ENCODE measurements at places on chromosomes 16 and 17.

- DNase-seq, result no peak
Measured at GRCh38 chr16:66267292-66268014, 99.0 kb upstream of the CDH5 start.

- DNase-seq, result no peak
Measured at GRCh38 chr16:78931267-78931666, 669.3 kb downstream of the MAF start.

DNA sequence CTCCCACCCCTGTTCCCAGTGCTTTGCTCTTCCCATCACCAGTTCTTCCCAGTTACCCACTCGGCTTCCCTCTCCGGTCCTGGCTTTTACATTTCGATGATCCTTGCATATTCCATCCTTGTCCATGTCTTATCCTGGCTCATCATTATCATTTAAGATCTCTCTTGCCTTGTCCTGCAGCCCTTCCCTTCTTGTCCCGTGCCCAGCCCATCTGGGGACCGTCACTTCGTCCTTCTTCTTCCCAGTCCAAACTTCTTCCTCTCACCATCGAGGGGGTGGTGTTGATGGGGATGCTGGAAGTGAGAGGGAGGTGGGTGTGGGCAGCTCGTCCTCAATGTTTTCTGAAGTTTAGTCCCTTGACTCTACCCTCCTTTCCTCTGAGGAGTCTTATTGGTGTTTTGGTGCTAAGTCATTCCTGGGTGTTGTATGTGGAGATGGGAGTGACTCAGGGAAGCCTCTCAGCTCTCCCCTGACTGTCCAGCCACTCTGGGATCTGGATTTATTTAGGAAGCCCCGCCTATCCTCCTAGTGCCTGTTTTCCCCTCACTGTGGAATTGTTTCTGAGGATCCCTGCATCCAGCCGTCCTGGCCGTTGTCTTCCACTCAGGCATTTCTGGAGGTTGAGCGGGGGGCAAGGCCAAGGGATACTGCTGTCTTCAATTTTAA is 975 bp downstream of the SNX29 start:
- DNase-seq, result no peak

GRCh38 chr16:6125483-6126259 is 1028.1 kb upstream of the EEF2KMT start:
- DNase-seq, result no peak

GRCh38 chr17:2931876-2932275 is 131.5 kb downstream of the OR1D5 start:
- no peak for DNase-seq

GRCh38 chr16:28534542-28535373 is 4.0 kb downstream of the NUPR1 start:
- no peak for DNase-seq

GRCh38 chr16:89720551-89720812 is 216 bp downstream of the VPS9D1 start:
- DNase-seq, result no peak

DNA sequence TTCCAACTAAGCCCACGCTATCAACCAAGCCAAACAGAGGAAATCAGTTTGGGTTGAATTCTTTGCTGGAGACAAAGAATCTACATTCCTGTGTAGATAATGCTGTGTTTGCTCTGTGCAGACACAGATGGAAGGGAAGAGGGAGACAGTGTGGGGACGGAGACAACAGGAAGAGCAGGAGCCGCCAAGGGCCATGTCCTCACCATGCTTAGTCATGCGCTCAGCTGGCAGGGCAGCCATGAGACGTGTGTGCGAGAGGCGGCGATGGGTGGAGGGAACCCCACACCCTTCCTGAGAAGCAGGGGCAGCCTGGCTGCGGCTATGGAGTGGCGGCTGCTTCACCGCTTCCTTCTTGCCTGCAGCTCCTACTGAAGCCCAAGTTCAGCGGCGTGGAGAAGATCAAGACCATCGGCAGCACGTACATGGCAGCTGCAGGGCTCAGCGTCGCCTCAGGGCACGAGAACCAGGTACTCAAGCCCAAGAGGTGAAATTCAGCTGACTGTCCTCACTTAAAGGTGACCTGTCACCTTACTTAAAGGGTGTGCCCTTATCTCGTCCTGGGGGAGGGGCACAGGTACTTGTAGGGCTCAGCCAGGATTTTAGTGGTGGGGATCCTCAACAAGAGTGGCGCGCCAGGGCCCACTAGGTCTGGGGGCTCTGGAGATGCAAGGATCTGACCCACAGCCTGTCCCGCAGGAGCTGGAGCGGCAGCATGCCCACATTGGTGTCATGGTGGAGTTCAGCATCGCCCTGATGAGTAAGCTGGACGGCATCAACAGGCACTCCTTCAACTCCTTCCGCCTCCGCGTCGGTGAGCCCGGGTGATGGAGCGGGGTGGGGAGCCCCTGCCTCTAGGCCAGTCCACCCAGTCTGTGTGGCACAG is 47.5 kb downstream of the ADCY7 start:
- DNase-seq, result no peak

DNA sequence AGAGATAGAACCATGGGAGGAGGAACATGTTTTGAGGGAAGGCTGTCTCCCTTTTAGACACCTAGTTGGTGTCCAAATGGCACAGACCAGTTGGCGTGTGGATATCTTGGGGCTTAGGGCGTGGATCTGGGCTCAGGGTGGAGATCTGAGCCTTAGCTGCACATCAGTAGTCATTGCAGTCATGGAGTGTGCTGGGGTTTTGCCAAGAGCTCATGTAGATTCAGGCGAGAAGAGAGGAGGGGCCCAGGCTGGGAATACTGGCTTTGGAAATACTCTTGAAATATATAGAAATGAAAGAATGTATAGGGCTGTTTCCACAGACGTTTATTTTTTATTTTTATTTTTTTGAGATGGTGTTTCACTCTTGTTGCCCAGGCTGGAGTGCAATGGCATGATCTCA is 92.0 kb downstream of the PRKCB start:
- DNase-seq, result no peak

DNA sequence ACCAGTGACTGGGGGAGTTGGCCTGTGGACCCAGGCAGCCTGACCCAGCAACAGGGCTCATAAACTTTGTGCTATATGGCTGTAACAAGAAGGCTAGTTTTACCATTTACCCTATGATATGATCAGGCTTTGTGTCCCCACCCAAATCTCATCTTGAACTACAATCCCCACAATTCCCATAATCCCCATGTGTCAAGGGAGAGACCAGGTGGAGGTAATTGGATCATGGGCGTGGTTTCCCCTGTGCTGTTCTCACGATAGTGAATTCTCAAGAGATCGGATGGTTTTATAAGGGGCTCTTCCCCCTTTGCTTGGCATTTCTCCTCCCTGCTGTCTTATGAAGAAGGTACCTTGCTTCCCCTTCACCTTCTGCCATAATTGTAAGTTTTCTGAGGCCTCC is 111.2 kb upstream of the NLRP1 start:
- no peak for DNase-seq

- DNase-seq, result no peak
Measured at GRCh38 chr17:32960815-32961214, 30.8 kb upstream of the SPACA3 start.

GRCh38 chr17:69069226-69069750 is 8.6 kb upstream of the ABCA9 start:
- no peak for DNase-seq

- DNase-seq, result no peak
Measured at GRCh38 chr16:57167538-57167937, 18.3 kb downstream of the PSME3IP1 start.

DNA sequence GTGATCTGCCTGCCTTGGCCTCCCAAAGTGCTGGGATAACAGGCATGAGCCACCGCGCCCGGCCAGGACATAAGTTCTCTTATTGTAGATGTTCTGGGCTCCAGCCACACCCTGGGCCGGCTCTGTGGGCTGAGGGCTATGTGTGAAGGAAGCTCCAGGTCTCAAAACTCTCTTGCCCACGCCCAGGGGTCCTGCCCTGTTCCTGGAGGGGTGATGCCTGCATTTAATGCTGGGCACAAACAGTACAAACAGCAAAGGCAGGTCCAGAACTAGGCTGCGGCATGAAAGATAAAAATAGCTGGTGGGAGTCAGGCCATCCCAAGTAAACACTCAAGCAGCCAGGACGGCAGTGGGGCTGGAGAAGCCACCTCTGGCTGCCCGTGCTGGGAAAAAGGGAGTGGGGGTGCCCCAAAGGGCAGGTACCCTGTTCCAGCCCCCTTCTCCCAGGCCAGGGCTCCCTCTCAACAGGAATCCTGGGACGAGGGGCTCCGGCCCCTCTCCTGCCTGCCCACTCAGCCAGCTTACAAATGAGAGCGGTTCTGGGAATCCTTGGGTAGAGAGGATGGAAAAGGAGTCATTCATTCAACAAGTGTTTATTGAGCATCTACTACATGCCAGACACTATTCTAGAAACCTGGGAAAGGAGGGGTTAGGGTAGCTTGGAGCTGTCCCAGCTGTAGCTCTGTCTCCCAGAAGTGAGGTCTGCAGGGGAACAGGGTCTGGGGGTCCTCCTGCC is 4.6 kb downstream of the TRIM47 start:
- no peak for DNase-seq

DNA sequence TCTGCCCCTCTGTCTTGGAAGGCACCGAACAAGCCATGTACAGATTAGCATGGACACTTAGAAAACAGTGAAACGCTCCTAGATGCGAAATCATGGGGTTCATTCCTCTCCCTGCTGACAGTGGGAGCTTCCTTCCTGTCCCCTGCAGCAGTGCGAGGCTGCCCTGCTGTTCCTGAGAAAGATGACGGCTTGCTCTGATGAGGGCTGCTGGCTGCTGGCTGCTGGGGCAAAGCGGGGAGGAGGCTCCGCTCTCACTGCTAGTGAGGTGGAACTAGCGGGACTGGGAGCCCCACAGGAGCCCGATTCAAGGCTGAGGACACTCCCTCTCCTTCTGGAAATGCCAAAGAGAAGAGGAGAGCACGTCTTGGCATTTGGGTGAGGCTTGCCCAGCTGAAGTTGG is 25.9 kb upstream of the CACNG4 start:
- DNase-seq, result no peak

DNA sequence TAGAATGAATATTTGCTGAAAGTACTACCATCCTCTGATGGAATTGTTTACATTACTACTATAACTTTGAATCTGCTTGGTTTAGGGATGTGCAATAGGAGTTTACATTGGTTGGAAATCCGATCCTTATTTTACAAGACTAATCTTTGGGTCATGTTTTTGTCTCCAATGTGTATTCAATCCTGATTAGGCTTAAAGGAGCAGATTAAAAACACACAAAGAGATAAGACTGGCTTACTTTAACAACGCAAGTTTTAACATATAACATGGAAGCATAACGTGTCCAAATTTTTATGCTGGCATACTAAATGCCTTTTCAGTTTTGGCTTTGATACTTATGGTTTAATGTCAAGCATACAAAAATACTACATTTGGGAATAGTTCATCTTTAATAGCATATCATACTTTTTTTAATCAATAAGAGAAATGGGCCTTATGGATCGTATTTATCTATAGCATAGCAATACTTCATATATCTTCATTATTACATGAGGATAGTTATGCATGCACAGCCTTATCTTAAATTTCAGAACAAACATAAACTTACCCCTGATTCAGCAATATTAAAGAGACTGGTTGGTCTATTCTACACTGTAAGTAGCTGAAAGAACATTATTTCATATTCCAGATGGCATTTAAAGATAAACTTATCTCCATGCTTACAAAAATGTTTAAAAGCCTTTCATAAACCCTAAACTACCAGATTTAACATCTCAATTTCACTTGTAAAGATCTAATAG is 69.9 kb upstream of the NACA2 start:
- no peak for DNase-seq

DNA sequence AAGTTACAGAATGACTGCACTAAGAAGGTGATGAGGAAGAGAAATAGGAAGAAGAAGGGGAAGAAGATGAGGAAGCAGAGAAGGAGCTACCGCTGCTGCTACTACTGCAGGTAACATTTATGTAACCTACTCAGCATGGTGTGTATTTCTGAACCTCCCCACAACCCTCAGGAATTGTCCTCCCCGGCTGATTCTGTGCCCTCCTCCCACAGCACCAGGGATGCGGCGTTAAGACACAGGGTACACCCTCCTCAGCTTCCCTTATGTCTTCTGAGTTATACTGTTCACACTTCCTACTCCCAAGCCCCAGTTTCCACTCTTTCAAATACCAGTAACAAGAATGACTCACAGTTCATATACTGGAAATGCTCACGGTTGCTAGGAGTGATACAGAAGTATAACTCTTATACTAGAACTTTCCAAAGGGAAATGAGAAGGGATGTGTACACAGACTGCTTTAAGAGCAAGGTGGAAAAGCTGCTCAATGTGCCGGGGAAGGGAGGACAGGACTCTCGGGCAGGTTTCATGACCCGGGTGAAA is 224.5 kb upstream of the PSMD7 start:
- DNase-seq, result no peak

DNA sequence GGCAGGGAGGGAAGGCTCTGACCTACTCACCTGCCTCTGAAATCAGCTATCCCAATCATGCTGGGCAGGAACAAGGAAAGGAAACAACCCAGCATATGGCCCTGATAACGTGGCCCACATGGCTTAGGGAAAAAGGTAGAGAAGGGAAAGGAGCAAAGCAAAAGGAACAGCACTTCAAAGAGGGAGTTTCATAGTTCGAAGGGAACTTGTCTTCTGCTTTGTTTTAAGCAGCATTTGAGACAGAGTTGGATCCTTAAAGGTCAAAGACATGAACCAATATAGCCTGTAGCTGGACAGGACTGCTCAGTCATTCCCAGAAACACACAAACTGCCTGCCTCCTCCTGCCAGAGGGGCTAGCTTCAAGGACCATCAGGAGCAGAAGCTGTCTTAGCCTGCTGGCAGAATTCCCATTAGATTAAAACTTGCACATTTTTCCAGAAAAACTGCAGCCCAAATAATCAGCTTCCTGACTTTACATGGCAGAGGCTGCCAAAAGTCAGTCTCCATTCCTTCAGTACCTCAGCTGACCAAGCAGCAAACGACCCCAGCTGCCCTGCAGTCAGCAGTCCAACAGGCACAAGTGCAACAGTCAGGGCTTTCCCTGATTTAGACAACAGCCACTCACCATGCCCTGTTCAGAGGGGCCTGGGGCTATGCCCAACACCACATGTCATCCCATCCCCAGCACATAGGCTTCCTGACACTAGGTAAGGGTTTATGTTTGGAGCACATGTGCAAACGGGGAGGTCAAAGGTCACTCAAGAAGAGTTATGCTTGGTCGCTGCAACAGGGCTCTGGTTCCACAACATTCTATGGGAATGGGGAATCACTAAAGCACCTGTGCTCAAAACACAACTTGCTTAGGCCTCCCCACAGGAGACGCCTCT is 32.5 kb downstream of the RANBP10 start:
- no peak for DNase-seq

Measured in GM12864 (cell line).